Glomerular endothelial cell (primary cell): ENCODE measurements at places on chromosomes 12 and 14. TPM values are rescaled to one million over a fixed set of nuclear protein-coding genes. Genes with fewer than 3 reads are reported as not detected.
A peak's percentile ranks its signal among the peaks of the same experiment; 100 is the strongest.

GRCh38 chr12:42584651-42585111, 4.9 kb downstream of the PRICKLE1 start:
- DNase-seq, result no peak

GRCh38 chr12:116880213-116880816, 926 bp downstream of the HRK start:
- DNase-seq, result peak; percentile 4

DNA sequence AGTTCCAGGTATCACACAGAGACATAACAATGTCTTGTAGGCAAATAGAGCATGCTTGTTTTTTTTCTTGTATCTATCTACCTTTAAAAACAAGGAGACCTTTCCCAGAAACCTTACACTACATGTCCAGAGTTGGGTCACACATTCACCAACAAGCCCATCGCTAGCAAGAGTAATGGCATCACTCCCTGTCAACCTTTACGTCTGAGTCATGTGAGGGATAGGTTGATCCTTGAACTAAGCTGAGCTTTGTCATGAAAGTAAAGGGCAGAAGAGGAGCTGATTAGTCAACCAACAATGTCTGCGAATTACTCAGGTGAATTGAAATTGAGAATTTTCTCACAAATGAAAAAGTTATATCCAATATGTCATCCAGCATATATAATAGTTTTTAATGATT, 219.4 kb downstream of the CNTN1 start:
- no peak for DNase-seq

DNA sequence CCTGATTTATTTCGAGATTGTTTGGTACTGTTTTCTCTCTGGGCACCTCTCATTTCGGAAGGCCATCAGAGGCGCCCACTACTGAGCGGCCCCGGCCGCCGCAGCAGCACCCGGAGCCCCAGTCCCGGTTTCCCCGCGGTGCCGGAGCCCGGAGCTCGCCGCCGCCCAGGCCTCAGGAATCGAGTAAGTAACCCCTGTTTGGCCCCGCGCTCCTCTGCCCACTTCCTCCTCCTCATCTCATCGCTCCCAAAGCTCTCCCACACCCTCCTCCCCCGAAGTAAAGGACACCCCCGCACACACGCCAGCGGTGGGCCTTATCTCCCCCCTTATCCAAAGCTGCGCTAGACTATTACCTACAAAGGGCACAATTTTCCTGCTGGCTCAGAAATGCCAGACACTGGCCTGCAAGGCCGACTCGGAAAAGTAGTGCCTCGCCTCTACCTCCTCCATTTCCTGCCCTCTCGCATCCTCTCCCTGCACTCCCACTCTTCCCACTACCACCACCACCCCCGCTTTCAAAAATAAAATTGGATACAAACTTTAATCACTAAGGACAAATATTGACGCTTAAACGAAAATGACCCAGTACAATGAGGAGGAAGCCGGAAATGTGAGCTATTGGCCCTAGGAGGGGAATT, 637 bp upstream of the FOXG1 start:
- no peak for DNase-seq

DNA sequence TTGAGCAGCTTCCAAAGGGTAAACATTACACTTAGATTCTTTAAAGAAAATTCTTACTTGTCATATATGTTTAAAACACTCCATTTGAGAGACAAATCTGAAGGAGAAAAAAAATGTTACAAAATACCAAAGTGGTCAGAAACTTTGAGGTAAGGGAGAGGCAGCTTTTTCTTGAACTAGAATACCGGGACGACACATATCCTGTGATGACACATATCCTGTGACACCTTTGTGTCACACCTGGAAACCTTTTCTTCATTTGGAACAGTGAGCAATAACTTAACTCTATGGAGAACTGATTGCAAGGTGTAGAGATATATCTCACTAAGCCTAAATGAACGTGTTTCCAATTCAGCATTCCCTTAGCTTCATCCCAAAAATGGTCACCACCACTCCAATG, 4.6 kb upstream of the GRIN2B start:
- DNase-seq, result no peak

- DNase-seq, result no peak
Observed at GRCh38 chr12:57461917-57462250, 2.3 kb downstream of the GLI1 start.

- DNase-seq, result no peak
Observed at GRCh38 chr14:34005901-34006300, 55.0 kb upstream of the EGLN3 start.

DNA sequence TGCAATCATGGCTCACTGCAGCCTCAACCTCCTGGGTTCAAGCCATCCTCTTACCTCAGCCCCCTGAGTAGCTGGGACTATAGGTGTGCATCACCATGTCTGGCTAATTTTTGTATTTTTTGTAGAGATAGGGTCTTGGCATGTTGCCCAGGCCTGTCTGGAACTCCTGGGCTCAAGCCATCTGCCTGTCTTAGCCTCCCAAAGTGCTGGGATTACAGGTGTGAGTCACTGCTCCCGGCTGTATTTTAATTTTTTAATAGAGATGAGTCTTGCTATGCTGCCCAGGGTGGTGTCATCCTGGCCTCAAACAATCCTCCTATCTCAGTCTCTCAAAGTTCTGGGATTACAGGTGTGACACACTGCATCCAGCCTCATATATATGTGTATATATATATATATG, 31.7 kb upstream of the GPRC5A start:
- no peak for DNase-seq

DNA sequence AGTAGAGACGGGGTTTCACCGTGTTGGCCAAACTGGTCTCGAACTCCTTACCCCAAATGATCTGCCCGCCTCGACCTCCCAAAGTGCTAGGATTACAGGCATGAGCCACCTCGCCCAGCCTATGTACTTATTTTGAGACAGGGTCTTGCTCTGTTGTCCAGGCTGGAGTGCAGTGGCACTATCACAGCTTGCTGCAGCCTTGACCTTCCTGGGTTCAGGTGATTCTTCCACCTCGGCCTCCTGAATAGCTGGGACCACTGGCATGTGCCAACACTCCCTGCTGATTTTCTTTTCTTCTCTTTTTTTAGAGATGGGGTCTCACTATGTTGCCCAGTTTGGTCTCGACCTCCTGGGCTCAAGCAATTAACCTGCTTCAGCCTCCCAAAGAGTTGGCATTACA, 14.0 kb upstream of the HNF1A start:
- DNase-seq, result no peak

Gene NRL
- total RNA-seq, result 0.70 and 4.9 TPM in 2 replicates

DNA sequence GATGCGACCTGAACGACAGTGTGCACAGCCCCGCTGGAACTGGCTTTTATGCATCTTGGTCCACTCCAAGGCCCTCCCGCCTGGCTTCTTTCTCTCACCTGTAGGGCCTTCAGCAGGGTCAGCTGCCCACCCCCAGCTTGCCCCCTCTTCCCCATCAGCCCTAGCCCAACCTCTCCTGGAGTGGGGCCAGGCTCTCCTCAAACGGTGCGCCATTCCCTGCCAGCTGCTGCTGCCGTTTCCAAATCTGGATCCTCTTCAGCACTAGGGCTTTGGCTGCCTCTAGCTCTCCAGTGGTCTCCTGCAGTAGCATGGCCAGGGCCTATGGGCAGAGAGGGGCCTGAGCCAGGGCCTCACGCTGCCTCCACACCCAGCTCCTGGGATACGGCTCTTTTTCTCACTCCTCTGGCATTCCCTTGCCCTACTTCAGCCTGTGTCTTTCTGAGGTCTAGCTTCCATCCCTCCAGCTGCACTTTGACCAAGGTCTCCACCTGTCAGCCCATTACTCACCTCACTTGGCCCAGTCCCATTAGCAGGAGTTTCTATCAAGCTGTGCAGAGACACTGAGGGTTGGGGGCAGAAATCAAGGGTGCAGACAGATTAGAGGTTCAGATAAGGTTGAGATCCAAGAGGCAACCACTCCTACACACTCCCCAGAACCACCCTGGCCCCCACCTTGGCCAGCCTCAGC, 5.0 kb downstream of the STAT6 start:
- no peak for DNase-seq

DNA sequence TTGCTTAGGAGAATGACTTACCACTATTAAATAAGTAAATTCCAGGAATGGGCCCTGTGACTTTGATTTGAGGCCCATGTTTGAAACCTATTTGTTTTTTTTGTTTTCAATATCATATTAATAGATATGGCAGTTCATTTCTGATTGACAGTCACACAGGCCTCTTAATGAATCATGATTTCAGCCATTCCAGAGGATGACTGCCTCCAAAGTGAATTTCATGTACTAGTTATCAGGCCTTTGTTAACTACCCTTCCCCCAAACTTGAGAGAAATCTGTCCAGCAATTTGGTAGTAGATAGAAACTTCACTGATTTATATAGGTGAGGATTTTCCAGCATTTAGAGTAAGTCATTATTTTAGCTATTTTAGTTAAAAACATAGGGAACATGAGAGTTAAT, 25.9 kb upstream of the GALNT16 start:
- DNase-seq, result no peak

Gene GPRC5D
- not detected in 2 replicates for total RNA-seq

Gene CCDC196
- total RNA-seq, result not detected in 2 replicates

DNA sequence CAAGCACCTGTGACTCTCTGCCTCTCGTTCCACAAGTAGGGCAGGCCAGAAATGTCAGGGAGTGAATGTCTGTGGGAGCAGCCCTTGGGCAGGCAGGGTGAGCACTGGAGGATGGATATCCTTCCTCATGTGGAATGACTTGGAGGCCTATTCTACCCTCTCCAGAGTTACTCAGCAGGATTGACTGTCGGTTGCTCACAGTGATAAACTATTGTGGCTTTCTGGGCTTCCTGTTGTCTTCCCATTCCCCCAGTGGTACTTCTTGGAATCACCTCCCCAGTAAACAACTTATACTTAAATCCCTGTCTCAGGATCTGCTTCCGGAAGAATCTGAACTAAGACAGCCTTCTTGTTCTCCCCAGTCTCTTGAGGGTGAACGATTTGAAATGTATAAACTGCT, 79.6 kb upstream of the MANSC4 start:
- DNase-seq, result no peak

Gene DUSP6
- 191 and 216 TPM in 2 replicates for total RNA-seq
